H7 (cell line): ENCODE measurements at places on chromosomes 12 and 14.

GRCh38 chr12:86389949-86390348 lies 133.8 kb upstream of the MGAT4C start:
- DNase-seq, result no peak

GRCh38 chr14:86788224-86788623 lies 1204.8 kb downstream of the GALC start:
- DNase-seq, result no peak

- peak; percentile 68 for DNase-seq
Observed at GRCh38 chr12:114858388-114859146, 174.6 kb upstream of the TBX3 start.

- DNase-seq, result no peak
Observed at GRCh38 chr14:94612580-94613554, 676 bp downstream of the SERPINA3 start.

DNA sequence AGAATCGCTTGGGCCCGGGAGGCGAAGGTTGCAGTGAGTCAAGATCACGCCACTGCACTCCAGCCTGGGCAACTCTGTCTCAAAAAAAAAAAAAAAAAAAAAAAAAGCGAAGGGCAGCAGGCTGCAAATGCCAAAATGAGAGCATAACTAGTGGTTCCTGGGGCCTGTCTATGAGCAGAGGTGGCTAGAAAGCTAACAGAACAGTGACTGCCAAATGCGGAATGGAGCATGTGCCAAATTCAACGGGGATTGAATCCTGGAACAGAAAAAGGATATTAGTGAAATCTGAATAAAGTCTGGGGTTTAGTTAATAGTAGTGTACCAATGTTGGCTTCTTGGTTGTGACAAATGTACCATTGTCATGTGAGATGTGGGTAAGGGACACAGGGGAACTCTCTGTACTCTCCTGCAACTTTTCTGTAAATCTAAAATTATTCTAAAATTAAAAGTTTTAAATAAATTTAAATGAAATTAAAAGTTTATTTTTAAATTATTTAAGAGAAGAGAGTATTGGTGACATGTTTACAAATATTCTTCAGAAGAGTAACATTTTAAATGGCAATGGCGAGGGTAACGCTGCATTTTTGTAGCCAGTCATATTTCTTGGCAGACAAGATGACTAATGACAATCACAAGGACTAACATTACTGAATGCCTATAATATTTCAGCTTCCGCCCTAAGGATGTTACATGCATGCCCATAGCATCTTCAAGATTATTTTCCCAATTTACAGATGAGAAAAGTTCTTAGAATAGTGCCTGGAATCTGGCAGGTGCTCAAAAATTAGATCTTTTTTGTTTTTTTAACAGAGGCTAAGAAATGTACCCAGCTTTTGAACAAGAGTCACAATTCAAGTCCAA lies 28.9 kb upstream of the NUDT4 start:
- DNase-seq, result no peak
